ENCODE measurements at places on chromosomes 4 and X. TPM values are rescaled to one million over a fixed set of nuclear protein-coding genes. Genes with fewer than 3 reads are reported as not detected.

The IL15 gene
- 1.9 TPM for polyA plus RNA-seq

The ATP2B3 gene
- 0.35 TPM for polyA plus RNA-seq

The POF1B gene
- polyA plus RNA-seq = 0.95 TPM

The ARSJ gene
- polyA plus RNA-seq = 13.9 TPM

The CORIN gene
- polyA plus RNA-seq = 4.3 TPM

The WNK3 gene
- 5.1 TPM for polyA plus RNA-seq

The SMIM43 gene
- polyA plus RNA-seq = 0.78 TPM

The AFP gene
- polyA plus RNA-seq = 776 TPM

The C4orf36 gene
- polyA plus RNA-seq = 1.9 TPM

The RTL3 gene
- polyA plus RNA-seq = not detected

The TMEM47 gene
- 44.5 TPM for polyA plus RNA-seq

The CSAG3 gene
- polyA plus RNA-seq = not detected

The TLR1 gene
- 3.7 TPM for polyA plus RNA-seq

DNA sequence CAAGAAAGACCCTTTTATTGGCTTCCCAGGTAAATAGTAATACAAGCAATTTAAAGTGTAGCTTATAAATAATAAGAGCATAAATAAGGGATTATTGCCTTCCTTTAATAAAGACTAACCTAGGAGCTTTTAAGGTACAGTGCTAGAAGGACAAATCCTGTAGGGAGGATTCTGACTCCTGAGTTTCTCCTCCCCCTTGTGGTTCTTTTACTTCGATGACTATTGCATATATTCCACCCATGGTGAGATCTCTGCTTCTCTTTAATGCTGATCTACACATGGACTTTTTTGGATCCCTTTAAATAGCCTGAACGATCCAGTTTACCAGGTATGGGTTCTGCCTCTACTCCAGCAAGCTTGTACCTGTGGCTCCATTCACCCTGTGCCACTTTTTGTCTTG lies 2.5 kb downstream of the GALNT7 start:
- no peak for DNase-seq

DNA sequence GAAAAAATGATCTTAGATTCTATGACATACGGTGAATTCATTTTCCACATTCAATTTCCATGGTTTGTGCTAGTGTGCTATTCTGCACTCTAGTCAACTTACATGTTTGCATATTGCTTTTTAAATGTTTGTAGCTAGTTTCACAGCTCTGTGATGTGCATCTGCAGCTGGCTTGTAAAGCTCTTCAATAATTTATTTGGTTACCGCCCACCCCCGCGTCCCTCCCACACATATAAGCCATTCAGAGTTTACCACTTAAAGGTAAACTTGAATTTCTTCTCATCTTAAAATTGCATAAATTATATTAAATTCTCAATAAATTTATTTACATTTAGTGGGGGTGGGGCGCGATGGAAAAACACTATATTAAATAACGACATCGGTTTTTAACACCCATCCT lies 291 bp upstream of the NBDY start:
- DNase-seq = no peak

DNA sequence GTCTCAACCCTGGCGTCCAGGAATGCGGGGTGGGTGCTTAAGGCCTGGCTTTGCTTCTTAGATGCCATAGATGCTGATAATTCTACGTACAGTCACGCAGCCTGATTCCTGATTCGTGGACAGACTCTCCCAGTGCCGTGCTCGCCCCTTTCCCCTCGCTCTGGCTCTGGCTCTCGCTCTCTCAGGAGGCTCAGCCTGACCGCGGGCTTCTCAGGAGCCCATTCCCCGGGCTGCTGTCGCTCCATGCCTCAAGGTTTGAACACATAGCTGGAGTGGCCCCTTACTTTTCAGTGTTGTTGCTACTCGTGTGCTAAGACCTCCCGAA lies 59.2 kb upstream of the ZC4H2 start:
- DNase-seq = no peak

DNA sequence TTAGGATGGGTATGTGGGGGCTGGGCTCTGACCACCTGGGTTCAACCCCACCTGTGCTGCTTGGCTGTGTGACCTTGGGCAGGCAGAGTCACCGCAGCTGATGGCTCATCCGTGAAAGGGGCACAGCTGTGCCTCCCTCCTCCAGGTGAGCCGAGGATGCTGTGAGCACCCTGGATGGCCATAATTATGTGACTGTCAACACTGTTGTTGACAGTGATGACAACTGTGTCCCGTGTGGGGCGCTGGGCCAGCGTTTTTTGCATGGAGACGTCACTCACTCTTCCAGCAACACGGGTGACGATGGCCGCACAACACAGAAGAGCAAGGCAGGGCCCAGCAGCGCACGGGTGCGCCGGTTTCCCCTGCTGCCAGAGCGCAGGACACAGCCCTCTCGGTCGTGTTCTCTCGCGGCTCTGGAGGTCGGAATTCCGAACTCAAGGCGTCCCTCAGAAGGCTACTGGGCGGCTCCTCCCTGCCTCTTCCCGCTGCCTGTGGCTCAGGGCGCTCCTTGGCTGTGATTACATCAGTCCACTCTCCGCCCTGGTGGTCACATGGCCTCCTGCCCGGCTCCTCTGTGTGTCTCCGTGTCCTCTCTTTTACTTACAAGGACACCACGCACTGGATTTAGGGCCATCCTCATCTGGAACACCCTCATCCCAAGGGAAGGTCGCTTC lies 1.3 kb downstream of the SH3TC1 start:
- DNase-seq = no peak

DNA sequence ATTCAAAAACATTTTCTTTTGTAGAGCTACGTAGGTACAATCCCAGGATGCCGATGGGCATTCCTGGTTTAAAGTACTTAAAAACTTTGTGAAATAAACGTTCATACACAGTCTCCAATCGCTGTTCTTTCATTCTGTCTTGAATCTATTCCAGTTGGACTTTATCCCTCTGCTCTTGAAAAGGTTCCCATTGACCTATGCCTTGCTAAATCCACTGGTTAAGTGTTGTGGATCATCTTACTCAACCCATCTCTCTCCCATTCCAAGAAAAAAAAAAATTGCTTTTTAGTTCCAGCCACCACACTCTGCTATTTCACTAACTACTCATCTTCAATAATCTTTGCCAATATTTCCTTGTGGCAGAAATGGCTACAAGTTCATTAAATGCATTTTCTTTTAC lies 542.3 kb upstream of the GRIA3 start:
- no peak for DNase-seq

DNA sequence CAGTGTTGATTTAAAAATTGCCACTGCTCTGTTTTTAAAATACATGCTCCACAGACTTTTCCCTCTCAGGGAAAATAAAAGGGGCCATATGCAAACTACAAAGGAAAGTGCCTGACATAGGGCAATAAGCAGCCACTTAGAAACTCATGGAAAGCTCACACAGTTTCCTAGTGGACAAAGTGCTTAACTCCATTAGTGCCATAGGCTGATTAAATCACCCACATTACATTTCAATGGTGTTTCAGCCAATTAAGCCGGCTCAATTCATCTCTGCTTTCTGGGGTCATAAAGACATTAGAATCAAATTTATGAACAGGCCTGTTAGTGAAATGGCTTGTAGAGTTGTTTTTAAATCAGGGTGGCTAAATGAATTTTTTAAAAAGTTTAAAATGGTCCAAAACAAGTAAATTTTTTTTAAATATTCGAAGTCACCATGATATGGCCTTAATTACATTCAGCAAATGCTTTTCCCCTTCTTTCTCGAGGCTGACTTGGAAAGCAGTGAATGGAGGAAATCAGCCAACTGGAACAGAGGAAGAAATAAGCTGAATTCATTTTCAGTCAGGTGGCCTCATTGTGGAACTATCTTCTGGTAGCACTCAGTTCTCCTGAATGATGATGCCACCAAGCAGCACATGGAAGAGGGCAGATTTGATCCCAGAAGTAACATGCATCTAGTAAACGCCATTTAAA lies 2305.1 kb upstream of the AGA start:
- DNase-seq = no peak

GRCh38 chrX:103861200-103861599 lies 29.1 kb upstream of the RAB9B start:
- no peak for DNase-seq

GRCh38 chr4:61583696-61584095 lies 383.6 kb downstream of the ADGRL3 start:
- no peak for DNase-seq

GRCh38 chrX:39534949-39535348 lies 562.8 kb downstream of the BCOR start:
- no peak for DNase-seq

GRCh38 chr4:186158966-186159365 lies 32.4 kb upstream of the CYP4V2 start:
- no peak for DNase-seq

DNA sequence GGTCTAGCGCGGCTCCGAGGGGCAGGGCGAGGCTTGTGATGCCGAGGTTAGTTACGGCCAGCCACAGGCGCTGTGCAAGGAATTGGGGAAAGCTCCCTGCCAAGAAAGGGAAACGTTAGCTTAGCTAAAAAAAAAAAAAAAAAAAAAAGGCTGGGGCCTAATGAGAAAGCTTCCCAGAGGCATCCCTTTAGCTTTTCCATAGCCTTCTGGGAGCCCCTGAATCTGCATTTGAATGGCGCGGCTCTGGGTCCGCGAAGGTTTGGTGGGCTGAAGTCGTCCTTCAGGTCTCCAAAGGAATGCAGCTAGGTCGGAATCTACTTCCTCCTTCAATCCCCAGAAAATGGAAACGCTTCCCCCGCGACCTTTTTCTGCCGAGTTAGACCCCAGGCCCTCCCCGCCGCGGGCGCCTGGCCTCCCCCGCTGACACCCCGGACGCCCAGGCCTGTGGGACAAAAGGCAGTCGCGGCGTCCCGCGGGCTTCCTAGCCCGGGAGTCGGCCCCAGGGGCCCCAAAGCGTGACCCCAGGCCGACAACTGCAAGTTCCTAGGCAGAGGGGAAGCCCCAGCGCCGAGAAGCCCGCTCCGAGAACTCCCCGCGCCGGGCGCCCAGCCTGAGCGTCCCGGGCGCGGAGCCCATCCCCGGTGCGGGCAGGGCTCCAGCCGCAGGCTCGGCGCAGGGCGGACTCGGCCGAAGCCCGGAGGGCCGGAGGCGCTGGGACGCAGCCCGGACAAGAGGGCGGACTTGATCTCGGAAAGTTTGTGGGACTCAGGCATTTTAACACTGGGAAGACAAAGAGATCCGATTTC lies 605 bp upstream of the FAT1 start:
- DNase-seq = peak; percentile 26

- no peak for DNase-seq
Observed at GRCh38 chr4:1572521-1572920, 111.6 kb downstream of the FAM53A start.

- DNase-seq = no peak
Observed at GRCh38 chrX:136671006-136671610, 23.1 kb downstream of the CD40LG start.

DNA sequence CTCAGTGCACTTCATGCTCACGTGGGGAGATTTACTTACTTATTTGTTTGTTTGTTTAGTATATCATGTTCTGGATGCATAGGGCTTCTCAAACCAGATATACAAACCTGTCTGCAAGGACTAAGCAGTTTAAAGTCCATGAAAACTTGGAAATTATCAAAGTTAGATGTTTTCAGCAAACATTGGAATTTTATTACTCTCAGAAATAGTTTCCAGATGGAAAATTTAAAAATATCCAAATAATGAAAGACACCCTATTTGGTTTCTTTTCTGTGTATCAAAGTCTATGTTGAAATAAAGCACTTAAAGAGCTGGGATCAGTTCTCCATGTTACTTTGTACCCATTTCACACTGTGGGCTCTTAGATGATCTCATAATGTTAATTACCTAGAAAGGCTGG lies 312.1 kb downstream of the PPP1R2C start:
- no peak for DNase-seq

GRCh38 chr4:161336016-161336530 lies 827.7 kb downstream of the FSTL5 start:
- DNase-seq = no peak

GRCh38 chrX:25810202-25810601 lies 327.9 kb upstream of the MAGEB18 start:
- DNase-seq = no peak

DNA sequence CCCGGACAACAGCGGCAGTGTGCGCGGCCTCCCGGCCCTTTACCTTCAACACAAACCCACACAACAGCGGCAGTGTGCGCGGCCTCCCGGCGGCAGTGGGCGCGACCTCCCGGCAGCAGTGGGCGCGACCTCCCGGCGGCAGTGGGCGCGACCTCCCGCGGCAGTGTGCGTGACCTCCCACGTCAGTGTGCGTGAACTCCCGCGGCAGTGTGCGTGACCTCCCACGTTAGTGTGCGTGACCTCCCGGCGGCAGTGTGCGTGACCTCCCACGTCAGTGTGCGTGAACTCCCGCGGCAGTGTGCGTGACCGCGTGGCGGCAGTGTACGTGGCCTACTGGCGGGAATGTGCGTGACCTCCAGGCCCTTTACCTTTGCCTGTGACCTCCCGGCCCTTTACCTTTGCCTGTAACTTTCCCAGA lies 576.6 kb upstream of the FRG1 start:
- no peak for DNase-seq

DNA sequence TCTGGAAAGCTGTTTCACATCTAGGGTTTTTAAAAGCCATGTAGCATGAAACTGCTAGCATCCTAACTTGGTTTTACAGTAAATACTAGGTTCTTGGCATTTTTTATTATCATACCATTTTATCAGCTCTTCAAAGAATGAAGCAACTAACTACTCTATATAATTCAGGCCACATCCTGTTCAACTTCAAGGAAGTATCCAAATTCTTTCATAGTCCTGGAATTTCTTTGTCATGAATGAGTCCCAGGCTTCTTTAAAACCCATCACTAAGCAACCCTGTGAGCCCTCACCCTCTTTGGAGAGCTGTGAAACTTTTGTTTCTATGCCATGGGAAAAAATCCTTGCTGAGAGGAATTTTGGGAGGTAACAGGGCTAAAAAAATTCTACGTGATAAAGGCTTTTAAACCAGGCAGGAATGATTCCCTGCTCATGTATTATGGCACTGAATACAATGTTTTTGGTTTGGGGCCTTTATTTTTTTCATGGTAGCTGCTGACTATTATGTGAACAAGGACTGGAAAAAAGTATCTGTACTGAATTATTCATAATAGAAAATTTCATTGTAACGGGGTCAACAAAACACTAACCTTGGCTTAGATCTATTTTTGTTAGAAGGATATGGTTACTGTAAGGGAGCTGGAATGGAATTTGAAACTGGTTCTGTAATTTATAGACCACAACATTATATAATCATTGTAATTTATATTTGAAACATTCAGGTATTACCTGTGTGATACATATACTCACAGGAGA lies 164.9 kb downstream of the DCTD start:
- no peak for DNase-seq

GRCh38 chr4:3689576-3690550 lies 76.3 kb upstream of the ADRA2C start:
- no peak for DNase-seq

DNA sequence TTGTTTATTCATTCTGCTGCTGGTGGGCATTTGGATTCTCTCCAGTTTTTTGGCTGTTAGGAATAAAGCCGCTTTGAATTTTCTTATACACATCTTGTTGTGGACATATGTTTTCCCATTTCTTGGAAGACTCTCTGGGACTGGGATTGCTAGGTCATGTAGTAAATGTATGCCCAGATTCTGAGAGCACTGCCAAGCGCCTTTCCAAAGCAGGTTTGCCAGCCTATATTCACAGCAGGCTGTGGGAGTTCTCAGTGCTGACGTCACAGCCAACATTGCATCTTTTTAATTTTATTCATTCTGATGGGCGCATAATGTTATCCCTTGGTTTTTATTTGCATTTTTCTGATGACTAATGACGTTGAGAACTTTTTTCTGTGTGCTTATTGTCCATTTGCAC lies 24.1 kb downstream of the TMEM271 start:
- DNase-seq = no peak

Data from right renal pelvis (tissue), 4 donors.